ENCODE measurements at places on chromosomes 1 and 21.

DNA sequence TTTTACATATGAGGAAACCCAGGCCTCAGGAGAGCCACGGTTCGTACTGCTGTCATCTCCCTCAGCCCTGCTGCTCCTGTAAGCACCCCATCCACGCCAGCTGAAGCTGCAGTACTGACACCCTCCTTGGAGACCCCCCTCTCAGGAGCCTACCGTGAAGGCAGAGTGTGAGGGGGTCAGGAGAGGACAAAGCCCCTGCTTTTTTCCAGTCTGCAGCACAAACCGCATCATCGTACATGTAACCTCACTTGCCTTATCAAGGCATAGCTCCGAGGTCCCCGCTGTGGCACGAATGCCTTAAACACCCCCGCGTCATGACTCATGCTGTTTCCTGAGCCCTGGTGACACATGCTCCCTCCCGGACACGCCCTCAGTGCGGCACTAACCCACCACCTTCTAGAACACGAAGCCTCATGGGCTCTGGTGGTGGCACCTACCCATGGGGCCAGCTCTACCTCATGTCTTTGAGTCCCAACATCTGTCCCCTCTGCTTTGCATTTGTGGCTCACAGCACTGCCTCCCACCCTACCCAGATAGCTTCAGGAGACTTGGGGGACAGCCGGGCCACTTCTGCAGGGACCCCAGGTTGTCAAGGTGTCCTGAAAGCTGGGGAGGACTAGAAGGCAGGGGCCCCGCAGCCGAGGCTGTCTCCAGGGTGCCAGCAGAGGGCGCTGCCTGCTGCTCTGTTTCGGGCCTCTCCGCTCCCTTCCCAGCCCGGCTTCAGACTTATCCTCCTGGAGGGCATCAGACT, 4.9 kb downstream of the SH3BGRL3 start:
- DNase-seq, result no peak

- DNase-seq, result no peak
Observed at GRCh38 chr1:49351768-49352167, 575.1 kb upstream of the BEND5 start.

DNA sequence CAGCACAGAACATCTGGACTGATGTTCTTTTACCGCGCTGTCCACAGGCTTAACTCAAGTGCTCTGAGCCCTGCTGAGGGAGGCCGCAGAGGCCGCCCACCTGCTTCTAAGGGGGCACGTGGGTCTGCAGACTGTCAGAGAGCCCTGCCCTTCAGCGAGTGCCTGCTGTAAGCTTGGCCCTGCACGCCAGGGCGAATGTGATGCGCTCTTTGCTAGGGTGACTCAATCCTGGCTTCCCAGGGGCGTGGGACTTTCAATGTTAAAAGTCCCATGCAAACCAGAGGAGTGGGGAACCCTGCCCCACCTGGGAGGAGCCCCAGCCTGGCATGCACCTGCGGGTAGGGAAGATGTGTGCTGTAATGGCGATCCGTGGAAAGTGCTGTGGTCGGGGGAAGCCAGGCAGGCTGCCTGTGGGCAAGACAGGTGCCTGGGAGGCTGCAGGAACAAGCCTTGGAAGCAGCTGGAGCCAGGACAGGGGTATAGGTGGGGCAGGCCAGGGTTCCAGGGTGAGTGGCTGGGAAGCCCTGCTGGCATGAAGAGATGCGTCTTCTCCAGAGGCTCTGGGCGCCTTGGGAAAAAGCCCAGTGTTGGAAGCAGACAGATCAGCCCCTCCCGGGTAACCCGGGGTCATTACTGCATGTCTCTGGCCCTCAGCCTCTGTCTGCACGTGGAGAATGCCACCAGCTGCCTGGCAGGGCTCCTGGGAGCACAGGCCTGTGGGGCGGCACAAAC, 594 bp upstream of the PANK4 start:
- DNase-seq, result no peak

DNA sequence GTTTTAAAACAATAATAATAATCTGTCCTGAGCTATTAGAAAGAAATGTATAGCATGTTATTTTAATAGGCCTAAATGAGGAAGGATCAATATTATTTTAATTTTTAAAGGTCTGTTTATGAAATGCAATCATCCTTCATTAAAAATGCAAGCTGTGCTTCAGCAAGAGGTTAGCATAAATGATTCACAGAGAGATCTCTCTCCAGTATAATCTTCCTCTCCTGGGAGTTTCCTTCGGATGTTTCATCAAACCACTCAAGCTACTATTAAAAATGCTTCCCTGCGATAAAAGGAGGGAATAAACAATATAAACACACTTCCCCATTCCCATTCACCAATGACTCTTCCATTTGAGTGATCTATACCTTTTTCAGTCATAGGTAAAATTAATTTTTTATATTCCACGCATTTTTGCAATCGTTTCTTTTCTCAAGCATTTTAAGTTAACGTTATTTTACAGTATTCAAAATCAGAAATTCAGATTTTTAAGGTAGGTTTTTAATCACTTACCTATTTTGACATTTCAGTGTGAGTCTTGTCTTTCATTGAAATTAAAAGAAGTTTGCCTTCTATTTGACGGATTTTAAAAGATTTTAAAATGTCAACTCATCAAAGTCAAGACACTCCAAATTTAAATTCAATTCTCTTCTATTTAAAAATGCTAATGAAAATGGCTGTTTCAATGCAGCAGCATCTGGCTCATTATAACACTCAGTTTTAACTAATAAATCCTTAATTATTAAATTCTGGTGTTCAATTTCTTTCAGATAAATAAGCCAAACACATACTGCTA, 64.3 kb downstream of the RERE start:
- DNase-seq, result no peak
